ENCODE measurements at places on chromosomes 12 and 14.

DNA sequence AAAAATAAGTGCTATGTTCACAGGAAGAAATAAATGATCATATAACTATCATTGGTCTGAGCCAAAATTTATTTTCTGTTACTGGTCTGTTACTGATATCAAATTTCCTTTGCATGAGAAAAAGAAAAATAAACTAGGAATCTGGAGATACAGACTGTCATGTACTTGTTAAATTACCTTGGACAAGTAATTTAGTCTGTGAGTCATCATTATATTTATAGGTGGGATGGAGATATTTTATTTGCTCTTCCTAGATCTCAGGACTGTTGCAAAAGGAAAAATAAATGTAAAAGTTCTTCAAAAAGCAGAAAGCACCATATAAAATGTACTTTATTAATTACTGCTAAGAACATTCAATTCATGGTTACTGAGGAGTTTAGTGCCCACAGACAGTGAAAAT is 174.4 kb downstream of the PTPRO start:
- DNase-seq: no peak

GRCh38 chr14:95233702-95234241 is 76.4 kb upstream of the DICER1 start:
- no peak for DNase-seq

GRCh38 chr12:92558806-92559205 is 144.0 kb upstream of the PLEKHG7 start:
- DNase-seq: no peak

- DNase-seq: no peak
Measured at GRCh38 chr12:66050283-66050576, 80.3 kb downstream of the LLPH start.

DNA sequence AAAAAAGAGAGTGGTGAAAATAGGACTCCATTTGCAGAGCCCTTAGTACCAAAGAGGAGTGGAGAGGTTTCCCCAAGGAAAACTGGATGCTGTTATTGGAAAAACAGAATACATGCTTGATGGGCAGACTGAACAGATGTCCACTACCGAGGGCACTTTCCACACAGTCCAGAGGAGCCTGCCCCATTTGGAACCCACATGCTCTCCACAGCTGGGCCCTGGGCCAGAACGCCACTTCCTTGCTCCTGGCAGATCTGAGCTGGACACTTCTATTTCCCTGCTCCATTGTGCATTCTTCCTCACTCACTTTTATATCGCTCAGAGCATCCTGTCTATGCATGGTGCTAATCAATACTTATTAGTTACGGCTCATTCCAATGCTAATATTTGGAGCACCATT is 249.9 kb downstream of the SLC15A4 start:
- DNase-seq: no peak

Measured in stimulated activated CD8-positive, alpha-beta memory T cell treated with anti-CD3 and anti-CD28 coated beads, Interleukin-7, amount 100 ng/mL, for 1 hour (primary cell).